ENCODE measurements at places on chromosomes 1 and 21.

- no peak for DNase-seq
Observed at GRCh38 chr1:48853006-48853405, 76.3 kb upstream of the BEND5 start.

GRCh38 chr1:247078258-247079140 lies at the start of gene ZNF670:
TSS of gene ZNF670 (minus strand) at chr1:247078811. CDS start at chr1:247078596, 215 bp downstream.
- DNase-seq = peak; percentile 93

- DNase-seq = no peak
Observed at GRCh38 chr1:168585191-168585590, 8.8 kb downstream of the XCL1 start.

- no peak for DNase-seq
Observed at GRCh38 chr1:54815086-54815876, 14.2 kb upstream of the TTC22 start.

DNA sequence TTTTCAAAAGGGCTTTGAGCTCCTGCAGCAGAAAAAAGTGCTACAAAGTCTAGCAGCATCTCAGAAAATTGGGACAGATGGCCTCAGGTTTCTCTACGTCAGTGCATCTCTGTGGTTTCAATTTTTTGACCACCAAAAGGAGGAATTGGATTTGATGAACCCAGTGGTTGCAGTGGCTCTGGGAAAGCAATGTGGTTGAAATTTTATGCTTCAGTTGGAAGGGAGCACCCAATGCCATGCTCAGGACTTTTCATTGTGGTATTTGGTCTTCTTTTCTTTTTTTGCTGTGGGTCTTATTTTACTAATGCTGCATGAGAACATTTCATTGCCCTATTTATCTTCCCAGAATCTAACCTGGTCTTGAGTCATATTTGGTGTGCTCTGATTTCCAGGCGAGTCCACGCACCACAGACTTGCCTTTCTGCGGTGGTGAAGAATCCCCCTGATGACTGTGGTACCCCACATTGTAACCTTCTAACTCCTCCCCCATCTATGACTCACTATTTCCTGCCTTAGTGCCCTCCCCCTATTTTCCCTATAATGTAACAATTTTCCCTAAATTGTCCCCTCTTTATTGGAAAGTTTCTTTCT lies 56.7 kb downstream of the S1PR1 start:
- DNase-seq = peak; percentile 87

Measured in activated CD4-positive, alpha-beta T cell treated with anti-CD3 and anti-CD28 coated beads, Interleukin-2, amount 50 U/mL, for 16 hours (primary cell).